ENCODE measurements at places on chromosomes 2 and 18.

GRCh38 chr2:177547122-177547521 is 154.5 kb downstream of the AGPS start:
- no peak for DNase-seq

GRCh38 chr2:54088191-54088634 is 27.2 kb upstream of the ACYP2 start:
- DNase-seq: no peak

GRCh38 chr2:182321096-182321495 is 105.7 kb downstream of the PDE1A start:
- DNase-seq: no peak

DNA sequence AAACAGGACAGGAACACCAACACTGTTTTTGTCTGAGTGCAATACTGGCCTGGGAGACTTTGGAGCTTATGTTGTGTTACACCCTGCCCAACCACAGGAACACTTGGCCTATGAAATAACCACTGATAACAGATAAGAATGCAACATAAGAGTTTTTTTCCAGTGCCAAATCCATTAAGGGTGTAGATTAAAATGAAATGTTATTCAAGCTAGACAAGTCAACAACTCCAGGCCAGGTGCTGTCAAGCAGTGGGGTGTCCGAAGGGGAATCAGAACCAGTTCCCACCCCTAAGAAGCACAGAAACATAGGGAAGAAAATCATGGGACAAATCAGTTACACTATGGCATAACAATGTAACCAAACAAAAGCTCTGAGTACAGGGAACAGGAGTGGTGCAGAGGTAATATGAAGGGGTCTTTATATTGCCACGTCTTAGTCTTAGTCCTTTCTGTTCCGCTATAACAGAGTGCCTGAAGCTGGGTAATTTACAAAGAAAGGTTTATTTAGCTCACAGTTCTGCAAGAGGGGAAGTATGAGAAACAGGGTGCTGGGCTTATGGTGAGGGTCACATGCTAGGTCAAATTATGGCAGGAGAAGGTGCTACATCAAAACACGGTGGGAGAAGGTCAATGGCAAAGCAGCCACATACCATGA is 3.8 kb downstream of the AFG3L2 start:
- no peak for DNase-seq

GRCh38 chr2:181037922-181038321 is 57.5 kb downstream of the UBE2E3 start:
- DNase-seq: no peak

DNA sequence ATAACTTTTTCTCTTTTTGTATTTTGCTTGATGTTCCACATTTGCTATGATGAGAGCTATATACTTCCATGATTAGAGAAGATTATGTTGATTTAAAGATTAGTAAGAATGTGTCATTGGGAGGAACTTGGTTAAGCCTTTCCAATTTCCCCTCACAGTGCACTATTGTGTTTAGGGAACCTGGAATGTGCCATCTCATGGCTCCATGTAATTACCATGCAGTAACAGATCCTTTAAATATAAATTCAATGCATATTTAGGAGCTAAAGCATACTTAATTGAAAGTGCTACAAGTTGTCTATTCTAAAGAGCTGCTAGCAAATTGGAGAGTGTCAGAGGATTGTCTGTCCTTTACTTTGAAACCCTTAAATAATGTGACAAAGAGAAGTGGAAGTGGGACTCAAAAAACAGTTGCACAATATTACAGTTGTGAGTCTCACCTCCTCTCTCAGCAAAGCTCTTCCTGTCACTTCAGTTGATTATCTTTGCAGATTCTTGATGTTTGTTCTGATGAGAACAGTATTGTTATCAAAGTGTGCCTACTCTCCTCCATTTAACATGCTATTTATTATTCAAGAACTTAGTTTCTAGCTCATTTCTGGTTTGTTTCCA is 1162.7 kb upstream of the ZEB2 start:
- no peak for DNase-seq

DNA sequence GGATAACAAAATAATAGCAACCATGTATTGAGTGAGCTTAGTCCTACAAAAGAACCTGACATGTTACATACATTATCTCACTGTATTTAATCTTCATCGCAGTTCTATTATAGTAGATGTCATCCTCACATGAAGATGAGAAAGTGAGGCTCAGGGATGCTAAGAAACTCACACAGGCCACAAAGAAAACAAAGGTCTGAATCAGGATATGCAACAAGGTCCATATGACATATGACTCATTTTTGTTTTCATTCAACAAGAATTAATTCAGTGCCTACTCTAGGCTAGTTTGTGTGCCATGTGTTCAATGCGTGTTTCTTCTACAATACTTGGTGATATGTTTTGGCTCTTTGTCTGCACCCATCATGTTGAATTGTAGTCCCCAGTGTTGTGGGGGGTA is 219.7 kb upstream of the EPHA4 start:
- DNase-seq: no peak

DNA sequence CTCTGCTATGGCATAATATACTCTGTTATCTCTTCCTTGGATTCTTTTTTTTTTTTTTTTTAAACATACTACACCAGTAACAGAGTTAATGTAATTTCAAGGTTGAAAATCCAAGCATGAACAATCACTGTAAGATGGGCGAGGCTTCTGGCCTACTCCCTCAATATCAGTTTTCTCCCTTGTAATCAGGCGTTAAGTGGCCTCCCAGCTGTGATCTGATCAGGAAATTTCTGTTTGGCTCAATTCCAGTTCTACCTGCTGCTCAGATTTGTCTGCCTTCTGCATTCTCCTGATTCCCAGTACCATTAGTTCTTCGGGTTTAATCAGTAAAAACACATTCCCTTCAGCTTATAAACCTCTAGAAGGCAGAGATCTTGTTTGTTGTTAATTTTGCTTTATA is 18.6 kb downstream of the PRKD3 start:
- no peak for DNase-seq

GRCh38 chr2:101012706-101013181 is 10.7 kb downstream of the RPL31 start:
- DNase-seq: no peak

DNA sequence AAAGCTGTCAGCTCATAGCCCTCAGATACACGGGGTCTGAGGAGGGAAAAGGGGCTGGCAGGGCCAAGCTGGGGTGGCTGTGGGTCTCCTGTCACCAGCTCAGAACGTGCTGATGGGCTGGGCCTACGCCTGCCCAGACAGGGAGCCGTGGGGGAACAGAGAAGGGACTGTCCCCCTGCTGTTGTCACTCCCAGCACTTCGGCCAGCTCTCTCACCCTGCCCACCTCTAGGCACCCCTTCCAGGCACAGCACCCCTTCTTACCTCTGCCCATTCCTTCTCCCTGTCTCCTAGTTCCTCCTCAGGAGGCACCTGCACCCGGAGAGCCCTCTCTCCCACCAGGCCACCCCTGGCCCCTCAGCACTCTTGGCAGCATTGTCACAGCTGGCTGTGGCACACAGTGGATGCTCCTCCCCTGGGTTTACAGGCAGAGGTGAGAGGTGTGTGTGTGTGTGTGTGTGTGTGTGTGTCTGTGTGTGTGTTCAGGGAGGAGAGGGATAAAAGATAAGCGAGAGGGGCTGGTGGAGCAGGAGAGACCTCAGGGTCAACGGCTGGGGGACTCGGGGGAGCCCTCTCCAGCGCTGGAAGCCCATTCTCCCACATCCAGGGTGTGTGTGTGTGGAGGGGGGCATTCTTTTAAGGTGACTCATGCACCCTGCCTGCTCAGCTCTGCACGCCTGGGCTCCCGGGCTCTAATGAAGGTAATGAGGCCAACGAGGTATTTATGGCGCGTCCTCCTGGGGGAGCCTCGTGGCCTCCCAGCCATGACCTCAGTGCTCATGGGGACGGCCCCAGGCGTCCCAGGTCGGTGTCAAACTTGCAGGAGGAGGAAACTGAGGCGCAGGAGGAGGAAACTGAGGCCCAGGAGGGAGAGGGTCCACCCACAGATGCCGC is 66.1 kb upstream of the SMAD7 start:
- no peak for DNase-seq

Data from CMK (cell line).